ENCODE measurements at places on chromosomes 11 and 22.
A peak's percentile ranks its signal among the peaks of the same experiment; 100 is the strongest.

GRCh38 chr22:23777776-23778576, 5.3 kb downstream of the MMP11 start:
- DNase-seq = peak; percentile 37

GRCh38 chr22:49903322-49904039, 14.8 kb downstream of the ALG12 start:
- no peak for DNase-seq

DNA sequence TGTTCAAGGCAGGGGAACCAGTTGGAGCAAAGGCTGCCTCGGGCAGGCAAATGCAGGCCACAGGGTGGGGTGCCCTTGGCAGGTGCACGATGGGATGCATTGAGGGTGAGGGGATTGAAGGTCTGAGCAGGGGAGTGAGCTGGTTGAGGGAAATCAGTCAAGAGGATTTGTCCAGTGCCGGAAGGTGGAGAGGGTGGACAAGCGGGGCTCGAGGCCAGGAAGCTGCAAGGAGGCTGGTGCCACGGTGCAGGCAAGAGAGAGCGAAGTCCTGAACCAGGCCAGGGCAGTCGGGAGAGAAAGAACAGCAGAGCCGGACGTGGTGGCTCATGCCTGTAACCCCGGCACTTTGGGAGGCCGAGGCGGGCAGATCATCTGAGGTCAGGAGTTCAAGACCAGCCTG, 10.4 kb upstream of the MS4A10 start:
- no peak for DNase-seq

DNA sequence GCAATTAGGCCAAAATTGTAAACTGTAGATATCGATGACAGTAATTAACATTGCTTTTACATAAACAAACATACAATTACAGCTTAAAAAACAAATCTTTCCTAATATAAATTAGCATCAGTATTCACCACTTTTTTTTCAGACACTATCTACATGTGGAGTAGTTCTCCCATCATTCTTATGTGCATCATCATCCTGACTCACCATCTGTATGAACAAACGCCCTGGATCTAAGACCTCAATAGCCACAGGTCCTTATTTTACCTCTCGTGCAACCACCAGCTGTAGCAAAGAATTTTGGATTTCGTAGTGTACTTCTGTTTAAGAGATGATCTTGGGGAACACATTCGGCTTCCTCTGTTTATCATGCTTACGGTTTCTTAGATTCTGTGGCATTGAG, 551.9 kb upstream of the KIRREL3 start:
- DNase-seq = no peak

DNA sequence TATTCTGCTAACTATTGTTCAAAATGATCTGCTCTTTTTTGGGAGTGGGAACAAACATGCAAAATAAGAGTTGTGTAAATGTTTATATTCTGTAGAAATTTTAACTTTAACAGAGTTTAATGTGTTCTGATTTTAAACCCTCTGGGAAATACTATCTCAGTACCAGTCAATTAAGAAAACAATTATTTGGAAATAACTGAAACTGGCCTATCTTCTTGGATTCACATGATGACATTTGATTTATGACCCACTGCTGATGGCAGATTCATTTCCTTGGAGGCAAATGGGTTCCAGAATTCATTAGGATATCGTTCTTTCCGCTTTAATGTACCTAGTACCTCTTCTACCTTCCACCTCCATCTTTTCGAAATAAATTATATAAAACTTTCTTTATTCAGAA, 5.5 kb downstream of the SIK2 start:
- no peak for DNase-seq

DNA sequence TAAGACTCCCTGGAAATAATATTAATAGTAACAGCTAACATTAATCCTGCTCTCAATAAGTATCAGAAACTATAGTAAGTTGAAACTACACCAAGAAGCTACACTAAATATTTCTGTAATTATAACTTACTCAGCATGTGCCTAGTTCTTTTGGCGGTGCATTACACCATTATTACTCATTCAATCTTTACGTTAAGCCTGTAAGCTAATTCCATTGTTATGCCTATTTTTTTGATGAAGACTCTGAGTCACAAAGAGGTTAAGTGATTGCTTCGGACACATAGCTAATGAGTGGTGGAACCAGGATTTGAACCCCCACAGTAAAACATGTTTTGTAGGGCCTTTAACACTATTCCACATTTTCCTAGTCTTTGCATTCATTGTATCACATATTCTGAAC, 111.6 kb downstream of the RASSF10 start:
- peak; percentile 84 for DNase-seq

DNA sequence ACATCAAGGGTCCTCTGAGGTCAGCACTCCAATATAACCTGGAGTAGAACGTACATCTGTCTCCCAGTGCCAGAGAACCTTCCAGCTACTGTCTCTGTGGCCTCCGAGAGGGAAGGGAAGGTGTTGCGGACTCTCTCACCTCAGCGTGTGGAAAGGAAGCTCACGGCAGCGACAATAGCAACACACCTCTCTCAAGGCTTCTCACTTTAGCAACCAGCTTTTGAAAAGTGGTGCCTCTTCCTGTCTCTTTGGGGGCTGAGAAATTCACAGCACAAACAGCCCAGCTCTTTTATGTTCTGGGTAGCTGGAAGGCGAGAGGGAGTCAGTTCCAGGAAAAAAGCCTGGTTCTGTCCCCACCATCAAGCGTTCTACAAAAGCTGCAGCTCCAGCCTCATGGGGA, 156.9 kb upstream of the TBCEL start:
- no peak for DNase-seq

DNA sequence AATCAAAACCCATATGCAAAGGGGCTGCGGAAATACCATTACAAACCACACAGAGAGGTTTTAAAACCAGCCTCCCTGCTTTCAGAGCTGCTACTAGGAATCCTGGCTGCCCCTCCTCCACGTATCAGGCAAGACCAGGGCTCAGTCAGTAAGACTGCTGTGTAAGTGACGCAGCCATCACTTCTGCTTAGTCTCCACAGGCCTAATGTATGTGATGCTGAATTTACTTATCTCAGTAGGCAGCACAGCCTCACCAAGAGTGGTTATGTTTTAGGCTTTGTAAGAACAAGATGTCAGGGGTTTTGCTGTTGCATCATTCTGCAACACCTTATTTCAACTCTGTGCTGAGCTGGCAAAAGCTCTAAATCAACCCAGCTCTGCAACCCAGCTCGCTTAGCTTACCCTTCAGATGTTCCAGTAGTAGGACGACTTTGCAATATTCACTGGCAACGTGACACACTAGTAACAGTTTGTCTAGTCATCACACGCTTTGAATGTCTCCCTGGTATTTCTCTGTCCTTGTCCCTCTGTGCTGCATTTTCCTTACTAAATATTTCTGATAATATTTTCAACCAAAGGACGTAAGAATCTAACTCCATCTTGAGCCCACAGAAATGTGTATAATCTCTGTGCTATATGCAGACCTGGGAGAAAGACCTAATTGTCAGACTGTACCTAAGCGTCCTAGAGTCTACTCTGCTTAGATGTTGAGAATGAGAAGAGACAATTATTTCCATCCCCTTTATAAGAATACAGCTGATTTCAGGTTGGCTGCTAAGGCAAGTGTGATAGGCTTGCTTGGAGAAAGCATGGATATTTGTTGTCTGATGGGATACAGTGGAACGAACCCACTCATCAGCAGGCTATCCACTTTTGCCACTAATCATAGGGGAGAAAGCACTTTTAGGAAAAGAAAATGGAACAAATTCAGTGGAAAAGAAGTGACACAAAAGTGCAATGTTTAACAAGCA, 72.2 kb downstream of the LARGE2 start:
- DNase-seq = peak; percentile 74

DNA sequence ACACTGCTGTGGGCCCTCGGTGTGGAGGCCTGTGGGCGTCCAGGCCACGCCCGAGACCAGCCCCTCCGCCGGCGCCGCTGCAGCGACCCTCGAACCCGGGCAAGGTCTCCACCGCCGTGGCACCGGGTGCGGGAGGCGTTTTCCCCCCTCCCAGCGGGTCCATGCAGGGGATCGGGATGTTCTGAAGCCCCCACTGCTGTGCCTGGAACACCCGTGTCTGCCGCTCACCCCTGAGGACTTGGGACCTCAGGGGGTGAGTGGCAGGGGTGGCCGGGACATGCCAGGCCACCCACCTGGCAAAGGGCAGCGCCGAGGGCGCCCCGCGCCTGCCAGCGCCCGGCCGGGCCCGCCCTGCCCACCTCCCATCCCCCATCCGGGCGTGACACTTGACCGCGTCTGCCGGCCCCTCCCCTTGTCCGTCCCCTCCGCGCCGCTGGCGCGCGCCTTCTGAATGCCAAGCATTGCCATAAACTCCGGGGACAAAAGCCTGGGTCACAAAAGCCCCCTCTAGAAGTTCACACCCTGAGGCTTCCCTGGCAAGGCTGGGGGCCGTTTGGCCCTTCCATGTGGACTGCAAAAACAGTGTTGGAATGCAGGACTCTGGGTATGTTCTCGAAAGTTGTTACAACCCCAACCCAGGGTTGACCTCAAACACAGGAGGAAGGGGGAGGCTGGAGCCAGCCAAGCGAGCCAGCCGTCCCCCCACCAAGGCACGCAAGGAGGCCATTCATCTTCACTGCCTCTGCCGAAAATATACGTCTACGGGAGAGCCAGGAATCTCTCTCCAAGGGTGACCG, 819 bp upstream of the KCNQ1OT1 start:
- DNase-seq = peak; percentile 53

DNA sequence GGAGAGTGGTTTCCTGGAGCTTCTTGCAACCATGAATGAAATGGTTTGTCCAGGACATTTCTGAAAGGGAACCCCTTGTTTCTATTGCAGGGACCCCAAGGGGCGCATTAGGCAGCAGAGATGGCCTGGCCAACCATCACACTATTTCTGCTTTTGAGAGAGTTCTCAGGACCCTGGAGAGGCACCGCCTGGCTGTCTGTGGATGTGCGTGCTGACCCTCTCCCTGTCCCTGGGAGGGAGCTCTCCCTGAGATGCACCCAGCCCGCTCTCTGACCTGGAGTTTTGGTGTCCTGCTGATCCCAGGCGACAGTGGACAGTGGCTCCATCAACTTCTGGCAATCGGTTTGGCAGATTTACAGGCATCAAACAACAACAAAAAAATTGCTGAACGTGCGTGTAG, 80.3 kb upstream of the SLC22A12 start:
- DNase-seq = no peak

DNA sequence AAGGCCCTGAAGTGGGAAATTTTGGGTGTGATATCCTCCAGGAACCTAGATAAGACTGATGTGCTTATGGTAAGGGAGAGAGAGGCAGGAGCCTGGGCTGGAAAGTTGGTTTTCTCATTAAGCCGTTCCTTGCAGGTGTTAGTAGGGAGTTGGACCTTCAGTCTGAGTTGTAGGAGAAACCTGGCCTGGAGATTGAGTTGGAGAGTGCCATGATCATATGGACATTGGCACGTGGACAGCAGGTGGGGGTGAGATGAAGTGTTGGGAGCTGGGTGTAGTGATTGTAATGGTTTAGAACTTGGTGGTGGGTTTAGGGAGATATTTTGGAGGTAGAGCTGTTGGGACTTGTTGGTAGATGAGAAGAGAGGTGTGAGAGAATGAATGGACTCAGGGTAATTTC, 4.9 kb downstream of the PPP6R2 start:
- DNase-seq = no peak

DNA sequence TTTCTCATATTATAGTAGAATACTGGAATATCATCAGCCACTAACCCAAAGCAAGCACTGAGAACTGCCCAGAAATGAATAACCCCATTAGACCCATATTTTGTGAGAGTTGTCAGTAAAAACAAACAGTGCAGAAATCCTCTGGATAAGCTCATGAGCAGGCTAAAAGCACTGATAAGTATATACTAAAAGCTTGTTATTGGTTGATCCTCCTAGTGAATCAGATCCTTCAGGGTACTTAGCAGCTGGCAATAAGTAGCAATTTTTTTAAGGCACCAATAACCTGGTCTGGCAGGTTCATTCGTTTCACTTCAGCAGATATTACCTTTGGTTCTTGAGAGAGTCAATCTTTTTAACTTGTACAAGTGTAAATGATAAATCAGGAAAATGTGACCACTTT, 1.2 kb downstream of the NOX4 start:
- DNase-seq = peak; percentile 28

DNA sequence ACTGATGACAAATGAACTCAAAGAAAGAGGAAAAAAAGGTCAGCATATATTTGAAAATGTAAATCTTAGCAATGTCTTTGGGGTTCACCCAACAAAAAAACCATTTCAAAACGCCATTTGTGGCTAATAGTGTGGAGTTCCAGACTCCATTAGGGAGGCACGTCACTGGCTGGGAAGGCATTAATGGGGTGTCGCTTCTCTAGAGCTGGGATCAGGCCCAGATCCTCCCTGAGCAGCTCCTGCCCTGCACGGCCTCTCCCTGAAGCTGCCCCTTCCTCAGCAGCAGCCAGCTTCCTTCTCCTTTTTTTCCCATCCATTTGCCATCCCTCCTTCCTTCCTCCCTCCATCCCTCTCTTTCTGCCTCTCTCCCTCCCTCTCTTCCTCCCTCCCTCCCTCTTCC, 98.8 kb upstream of the LMO1 start:
- no peak for DNase-seq

DNA sequence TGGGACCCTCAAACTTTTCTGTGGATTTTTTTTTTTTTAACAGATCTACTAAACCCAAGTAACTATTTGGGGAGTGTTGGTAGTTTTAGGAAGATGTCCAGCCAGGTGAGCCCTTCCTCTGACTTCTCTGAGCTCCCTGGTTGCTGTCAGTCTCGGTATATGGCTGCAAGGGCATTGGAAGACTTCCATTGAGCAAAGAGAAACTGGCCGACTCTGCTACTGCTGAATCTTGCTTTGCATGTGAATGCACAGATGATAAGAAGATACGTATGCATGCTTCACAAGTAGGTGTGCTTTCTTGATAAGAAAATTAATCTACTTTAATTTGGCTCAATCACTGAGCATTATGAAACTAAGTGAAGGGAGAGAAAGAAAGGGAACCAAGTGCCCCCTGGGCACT, 51.1 kb downstream of the BARX2 start:
- DNase-seq = no peak

- DNase-seq = peak; percentile 99
Measured at GRCh38 chr11:79087238-79087960, 353.4 kb downstream of the TENM4 start.

- peak; percentile 64 for DNase-seq
Measured at GRCh38 chr11:4480577-4481239, 1.7 kb upstream of the OR52K1 start.

GRCh38 chr11:75850787-75851186, 35.8 kb downstream of the UVRAG start:
- DNase-seq = no peak

- no peak for DNase-seq
Measured at GRCh38 chr11:27489092-27489491, 16.5 kb upstream of the LGR4 start.

DNA sequence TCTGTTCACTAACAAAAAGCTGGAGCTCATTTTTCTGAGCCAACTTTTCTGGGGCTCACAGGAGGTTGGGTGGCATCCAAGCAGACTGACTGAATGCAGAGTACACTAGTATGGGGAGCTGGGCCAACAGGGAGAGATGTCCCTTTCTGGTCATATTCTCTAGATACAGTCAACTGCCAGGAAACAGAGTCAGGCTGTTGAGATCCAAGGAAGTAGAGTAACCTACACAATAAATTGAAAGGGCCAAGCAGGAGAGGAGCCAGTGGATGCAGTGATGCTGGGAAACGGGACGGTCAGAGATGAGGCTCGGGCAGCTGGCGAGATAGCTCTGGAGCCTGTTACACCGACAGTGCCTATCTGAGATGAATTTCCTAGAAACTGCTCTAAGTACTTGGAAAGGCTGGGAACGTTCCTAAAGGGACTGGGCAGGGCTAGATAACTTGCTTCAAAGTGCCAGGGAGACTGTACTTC, 71.1 kb downstream of the LARGE2 start:
- DNase-seq = peak; percentile 20

- no peak for DNase-seq
Measured at GRCh38 chr11:70506986-70507385, 108.7 kb downstream of the CTTN start.
